ENCODE measurements at places on chromosomes 5 and 9.

DNA sequence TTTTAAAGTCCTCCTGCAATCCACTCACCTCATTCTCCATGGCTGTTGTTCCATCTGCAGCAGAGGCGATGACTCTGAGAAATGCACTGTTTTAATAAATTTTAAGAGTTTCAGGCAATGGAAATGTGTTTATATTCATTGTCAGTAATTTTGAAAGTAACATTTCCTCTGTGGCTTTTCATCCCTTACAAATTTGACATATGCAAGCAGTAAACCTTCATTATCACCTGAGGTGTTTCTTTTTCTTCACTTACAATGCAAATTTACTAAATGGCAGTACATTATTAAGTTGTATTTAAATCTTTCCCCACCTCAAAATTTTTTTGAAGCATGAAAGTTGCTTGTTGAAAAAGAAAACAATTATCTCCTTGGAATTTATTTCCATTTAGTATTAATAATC, 136.9 kb downstream of the DIRAS2 start:
- no peak for DNase-seq

GRCh38 chr9:135949501-135950134, 11.6 kb downstream of the UBAC1 start:
- DNase-seq, result no peak

DNA sequence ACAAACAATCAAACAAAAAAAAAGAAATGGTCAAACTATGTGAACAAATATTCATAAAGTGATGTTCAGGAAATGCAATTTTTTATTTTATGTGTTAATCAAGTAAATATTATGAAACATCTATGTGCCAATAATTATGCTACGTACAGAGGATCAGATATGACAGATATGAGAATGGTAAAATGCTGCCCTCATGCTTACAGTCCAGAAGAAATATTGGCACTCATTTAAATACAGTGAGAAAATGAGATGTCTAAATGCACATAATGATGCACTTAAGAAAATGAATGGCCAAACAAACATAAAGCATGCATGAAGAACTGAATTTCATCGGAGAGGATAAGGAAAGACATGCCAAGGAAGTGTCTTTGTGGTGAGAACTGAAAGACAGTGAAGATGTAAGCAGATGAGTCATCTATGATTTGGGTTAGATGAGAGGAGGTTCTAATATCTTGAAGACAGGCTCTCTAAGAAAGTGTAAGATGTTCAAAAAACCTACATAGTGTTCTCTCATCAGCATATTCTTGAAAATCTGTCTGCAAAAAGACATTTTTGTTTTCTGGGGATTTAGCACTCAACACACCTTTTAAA, 1231.1 kb upstream of the ACO1 start:
- DNase-seq, result no peak

GRCh38 chr5:177357459-177358351, at the start of gene RGS14:
Gene RGS14, plus strand, starts transcription at chr5:177357924. Its CDS starts 101 bp downstream, at chr5:177358025.
- no peak for DNase-seq

DNA sequence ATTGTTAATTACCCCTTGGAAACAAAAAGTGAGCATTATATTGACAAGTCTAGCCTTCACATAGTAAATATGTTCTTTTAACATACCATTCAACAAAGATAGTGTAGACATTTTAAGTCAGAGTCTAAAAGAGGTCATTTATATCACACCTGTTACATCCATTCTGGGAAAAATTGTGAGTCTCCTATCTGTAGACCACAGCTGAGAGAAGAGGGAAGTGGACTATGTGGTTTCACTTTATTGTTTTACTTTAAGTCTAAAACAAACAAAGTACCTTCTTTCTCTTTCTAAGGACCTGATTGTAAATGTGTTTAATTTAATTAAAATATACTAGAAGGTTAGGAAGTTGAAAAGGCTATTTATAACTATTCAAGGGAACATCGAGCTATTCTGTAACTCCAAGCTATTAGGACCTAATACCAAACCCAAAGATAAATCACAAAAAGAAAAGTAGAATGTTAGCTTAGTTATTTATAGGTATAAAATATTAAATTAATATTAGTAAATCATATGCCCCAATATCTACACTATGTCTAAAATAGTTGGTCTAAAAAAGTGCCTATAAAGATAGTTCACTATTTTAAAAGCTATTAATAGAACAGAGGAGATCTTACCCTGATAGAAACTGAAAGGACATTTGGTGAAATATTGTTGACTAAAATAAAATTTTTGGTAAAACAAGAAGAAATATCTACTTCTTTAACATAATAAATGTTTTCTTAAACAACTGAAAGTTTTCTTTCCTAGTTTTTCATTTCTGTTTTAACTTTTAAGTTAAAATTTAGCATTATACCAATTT, 134.9 kb downstream of the TMEM167A start:
- no peak for DNase-seq

GRCh38 chr5:13186177-13186576, 758.3 kb downstream of the DNAH5 start:
- no peak for DNase-seq

All from heart left ventricle (tissue), 16 donors.